ENCODE measurements at places on chromosomes 6 and 20.

GRCh38 chr20:13567663-13568062 lies 71.1 kb downstream of the TASP1 start:
- no peak for DNase-seq

GRCh38 chr6:43715056-43715788 lies 27.6 kb upstream of the MRPS18A start:
- DNase-seq: peak; percentile 25

- DNase-seq: no peak
Observed at GRCh38 chr20:23244156-23244915, 106.3 kb upstream of the NXT1 start.

DNA sequence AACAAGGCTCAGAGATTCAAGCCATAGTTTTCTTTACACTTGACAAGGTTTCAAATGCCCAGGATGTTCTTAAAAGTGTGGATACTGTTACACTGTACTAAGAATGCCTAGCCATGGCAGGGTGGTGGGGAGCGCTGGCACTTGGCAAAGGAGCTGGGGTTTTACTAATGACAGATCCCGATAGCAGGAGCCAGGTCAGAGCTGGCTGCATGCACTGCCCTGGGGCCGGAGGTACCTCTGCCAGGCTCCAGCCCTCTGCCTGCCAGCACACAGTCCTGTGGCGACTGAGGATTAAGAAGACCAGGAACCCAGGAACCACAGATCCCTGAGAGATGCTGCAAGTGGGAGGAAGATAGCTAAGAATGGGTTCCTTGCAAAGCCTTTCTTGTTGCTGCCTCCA lies 260.3 kb downstream of the ALDH8A1 start:
- DNase-seq: no peak

- no peak for DNase-seq
Observed at GRCh38 chr20:38338849-38339520, 7.3 kb upstream of the LBP start.

GRCh38 chr6:99013145-99013544 lies 65.4 kb upstream of the FBXL4 start:
- DNase-seq: no peak

DNA sequence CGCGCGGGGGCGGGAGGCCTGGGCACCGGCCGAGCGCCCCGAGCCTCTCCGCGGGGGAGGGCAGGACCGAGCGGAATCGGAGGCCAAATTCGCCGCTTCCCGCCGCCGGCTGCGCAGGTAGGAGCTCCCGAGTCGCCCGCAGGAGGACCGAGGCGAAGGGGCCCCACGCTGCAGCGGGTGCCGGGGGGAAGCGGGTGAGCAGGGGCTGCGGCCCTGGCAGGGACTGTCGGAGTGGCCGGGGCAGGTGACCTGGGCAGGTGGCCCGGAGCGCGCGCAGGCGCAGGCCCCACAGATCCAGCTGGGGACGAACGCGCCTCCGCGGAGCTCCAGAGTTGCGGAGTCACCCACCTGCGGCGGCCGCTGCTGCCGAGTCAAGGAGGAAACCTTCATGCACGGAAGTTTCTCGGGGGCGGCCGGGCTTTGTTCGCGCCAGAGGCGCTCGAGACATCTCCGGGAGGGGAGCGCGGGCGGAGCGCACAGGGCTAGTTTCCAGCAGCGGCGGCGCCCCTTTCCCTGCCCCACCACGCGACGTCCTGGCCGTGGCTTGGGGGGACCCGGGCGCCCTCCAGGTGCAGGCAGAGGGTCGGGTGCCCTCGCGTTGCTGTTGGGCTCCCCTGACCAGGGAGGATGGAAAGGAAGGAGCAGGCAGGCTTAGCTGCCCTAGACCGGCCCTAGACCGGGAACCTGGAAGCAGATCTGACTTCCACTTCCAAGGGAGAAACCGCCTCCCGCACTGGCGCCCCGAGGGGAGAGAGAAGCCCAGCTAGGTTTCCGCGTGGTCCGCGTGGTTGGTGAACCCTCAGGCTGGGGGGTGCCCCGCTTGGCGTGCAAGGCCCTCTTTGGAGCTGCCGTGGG lies 590 bp downstream of the SLCO4A1 start:
- DNase-seq: no peak

DNA sequence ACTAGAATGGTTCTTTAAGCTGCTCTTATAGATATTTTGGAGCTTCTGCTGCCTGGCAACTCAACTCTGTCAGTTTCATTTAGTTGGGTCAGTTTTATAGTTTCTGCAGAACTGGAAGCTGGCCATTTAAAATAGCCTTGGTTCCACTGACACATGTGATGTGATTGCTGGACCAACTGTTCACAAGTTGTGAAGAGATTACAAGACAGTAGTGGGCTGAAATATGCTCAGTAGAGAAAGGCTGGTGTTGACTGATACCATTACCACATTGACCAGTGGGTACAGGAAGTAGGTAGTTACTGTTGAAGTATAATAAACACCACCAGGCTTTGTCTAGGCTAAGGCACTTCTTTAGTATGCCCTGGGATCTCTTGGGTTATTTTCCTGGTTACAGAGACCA lies 39.0 kb downstream of the BCKDHB start:
- DNase-seq: no peak

DNA sequence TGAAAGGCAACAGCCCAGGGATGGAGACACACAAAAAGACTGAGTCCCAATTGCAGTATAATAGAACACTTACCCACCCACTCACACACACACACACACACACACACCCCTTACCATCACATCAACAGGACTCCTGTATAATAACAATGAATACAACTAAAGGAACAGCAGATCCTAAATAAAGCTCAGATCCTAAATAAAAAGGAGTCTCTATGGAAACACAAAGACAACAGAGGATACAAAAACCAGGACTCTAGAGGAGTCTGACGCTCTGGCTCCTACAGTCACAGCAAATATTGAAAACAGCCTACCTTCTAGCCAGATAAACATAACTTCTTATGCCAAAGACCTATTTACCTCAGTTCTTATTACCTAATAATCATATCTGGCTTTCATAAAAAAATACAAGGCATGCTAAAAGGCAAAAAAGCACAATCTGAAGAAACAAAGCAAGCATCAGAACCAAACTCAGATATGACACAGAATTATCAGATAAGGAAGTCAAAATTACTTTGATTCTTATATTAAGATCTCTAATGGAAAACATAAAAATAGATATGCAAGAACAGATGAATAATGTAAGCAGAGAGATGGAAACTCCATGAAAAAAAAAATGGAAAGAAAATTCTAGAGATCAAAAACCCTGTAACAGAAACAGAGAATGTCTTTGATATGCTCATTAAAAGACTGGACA lies 134.9 kb downstream of the MMUT start:
- no peak for DNase-seq

GRCh38 chr6:3405182-3405518 lies 51.7 kb downstream of the SLC22A23 start:
- DNase-seq: peak; percentile 30

GRCh38 chr6:20577173-20577688 lies 43.0 kb downstream of the CDKAL1 start:
- no peak for DNase-seq

DNA sequence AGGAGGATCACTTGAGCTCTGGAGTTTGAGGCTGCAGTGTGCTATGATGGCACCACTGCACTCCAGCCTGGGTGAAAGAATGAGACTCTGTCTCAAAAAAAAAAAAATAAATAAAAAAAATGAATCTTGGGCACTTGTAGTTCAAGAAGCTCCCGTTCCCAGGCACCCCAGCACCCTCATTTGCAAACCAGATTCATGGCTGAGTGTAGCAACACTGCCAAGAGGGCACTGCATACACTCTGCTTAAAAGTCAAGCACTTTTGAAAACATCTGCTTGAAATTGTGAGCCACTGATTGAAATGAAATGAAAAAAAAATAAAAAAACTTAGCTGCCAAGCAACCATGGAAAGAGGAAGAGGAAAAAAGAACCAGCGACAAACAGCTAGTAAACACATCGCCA lies 124.7 kb upstream of the SASH1 start:
- no peak for DNase-seq

DNA sequence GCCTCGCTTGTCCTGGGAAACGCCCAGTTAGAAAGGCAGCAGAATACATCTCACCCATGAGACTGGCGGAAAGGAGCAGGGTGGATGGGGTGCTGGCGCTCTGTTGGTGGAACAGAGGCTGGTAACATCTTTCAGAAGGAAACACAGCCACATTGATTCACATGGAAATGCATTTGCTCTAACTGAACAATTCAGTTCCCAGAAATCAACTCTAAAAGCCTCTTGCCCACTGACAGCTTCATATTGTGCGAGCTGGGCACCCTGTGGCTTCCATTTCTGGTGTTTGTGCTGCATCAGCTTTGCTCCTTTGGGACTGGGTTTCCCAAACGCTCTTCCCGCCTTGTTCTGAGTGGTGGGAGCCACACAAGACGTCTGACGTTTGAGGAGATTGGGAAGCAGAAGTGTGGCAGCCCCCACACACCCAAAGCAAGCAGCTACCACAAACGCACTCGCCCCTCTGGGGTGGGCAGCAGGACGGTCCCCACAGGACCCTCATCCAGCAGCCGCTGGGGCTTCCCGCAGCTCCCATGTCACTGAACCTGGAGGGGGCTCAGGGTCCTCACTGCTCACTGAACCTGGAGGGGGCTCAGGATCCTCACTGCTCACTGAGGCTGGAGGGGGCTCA lies 229.5 kb downstream of the ERMARD start:
- peak; percentile 39 for DNase-seq

DNA sequence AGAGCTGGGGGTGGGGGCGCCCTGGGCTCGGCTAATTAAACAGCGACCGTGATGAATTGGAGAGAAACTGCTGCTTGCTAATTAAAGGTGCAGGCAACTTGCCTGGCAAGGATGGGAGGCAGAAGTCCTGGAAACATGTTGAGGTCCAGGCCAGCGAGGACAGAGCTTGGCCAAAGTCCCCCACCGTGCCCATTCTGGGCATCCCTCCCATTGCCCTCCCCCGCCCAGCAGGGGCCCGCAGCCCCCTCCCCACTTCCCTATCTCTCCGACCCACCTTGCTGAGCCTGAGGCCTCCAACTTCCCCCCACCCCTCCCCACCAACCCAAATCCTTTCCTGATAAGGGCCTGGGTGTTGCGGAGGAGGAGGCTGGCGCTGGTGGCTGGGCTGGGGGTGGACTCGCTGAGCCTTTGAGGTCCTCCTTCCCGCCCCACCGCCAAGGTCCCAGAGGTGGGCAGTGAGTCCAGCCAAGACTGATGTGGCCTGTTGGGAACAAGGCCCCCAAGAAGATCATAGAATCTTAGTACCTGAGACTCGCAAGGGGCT lies 23.3 kb downstream of the C20orf203 start:
- DNase-seq: no peak

DNA sequence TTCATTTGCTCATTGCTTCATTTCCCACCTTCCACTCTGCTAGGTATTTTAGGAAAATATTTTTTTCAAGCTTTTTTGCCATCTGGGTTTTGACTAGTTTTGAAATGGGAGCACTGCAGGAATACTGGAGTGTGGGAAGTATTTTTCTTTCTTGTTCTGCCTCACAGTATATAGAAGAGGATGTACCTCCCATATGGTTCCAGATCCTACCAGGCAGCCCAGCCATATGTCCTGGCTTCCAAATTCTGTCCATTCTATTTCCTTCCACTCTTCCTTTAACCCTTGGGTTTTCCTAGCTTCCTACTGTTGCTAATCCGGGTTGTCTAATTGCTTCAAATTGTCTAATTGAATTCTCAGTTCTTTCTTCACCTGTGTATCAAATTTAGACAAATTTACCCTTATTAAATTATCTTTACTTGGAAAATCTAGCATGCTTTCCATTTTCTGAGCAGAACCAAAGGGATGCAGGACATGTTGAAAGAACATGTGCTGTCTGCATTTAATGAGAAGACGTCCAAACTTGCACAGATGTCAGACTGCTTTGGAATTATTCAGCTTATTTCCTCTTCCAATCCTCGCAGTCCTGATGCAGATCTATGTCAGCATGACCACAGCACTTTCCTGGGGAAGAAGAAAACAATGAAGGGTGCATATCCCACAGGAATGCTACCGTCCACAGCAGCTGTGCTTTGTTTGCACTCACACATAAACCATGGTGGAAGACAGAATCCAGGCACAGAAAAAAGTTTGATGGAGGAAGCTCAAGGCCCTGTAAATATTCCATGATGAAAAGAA lies 1273.9 kb upstream of the MAP3K7 start:
- DNase-seq: no peak

DNA sequence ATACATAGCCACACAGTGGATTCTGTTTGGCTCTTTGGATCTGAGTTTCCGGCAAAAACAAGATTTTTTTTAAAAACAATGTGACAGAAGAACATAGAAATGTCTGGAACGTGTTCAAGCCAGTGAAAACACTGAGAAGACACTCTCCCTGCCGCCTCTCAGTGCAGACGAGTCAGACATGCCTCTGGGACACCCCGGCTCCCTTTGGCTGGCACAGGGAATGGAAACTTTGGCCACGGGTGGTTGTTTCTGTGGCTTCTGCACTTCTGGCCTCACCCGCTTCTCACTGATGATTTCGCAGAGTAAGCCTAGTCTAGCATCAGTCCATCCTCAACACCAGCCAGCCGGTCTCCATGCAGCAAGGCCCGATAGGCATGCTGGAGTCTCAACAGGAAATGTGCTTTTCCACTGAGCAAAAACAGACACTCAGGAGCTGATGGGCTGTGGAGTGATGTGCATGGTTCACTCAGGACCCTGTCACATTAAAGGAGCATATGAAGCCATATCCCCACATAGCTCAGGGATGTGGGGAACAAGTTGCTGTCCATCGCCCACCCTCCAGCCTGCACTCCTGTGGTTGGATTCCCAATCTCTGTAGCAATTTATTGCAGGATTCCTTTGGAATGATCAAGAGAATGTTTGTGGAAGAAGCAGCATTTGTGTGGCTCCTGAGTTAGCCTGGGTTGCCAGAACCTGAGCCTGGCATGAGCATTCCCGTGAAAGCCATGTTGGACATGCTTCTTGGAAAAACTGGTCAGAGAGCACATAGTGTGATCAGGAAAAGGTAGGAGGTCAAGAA lies 262.0 kb upstream of the RIN2 start:
- DNase-seq: no peak

- no peak for DNase-seq
Observed at GRCh38 chr6:158311193-158311592, 1.1 kb upstream of the TULP4 start.

GRCh38 chr20:19009081-19009688 lies 195.6 kb downstream of the SCP2D1 start:
- no peak for DNase-seq

- no peak for DNase-seq
Observed at GRCh38 chr20:53292347-53292746, 301.3 kb downstream of the ZNF217 start.

DNA sequence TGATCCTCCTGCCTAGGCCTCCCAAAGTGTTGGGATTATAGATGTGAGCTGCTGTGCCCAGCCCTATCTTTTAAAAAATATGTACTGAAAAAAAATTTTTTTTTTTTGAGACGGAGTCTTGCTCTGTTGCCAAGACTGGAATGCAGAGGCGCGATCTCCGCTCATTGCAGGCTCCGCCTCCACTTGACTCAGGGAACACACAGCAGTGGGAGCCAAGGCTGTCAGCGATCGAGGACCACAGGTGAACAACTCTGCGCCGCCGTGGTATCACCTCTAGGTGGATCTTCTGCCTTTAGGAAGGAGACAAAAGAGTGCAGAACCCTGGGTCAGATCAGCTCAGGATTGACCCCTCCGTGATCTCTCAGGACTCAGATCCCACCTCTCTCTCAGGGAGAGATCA lies 13.7 kb downstream of the RAET1E start:
- DNase-seq: no peak

- DNase-seq: no peak
Observed at GRCh38 chr6:56076033-56076432, 171.3 kb downstream of the COL21A1 start.

GRCh38 chr20:4866429-4866828 lies 134.9 kb downstream of the SLC23A2 start:
- no peak for DNase-seq
